ENCODE measurements at places on chromosomes 16 and 17. TPM values are rescaled to one million over a fixed set of nuclear protein-coding genes. Genes with fewer than 3 reads are reported as not detected.

GRCh38 chr16:80993307-80993706 is 13.4 kb downstream of the CMC2 start:
- no peak for DNase-seq

GRCh38 chr17:80359422-80360110 is 55.4 kb upstream of the ENDOV start:
- no peak for DNase-seq

- DNase-seq: no peak
Observed at GRCh38 chr16:5024632-5025031, 9.1 kb downstream of the NAGPA start.

GRCh38 chr16:70592106-70592571 is 54.2 kb upstream of the IL34 start:
- no peak for DNase-seq

GRCh38 chr16:6297666-6298410 is 1034.8 kb upstream of the RBFOX1 start:
- DNase-seq: no peak

- no peak for DNase-seq
Observed at GRCh38 chr16:20850981-20851380, 44.7 kb downstream of the REXO5 start.

GRCh38 chr17:78535273-78536197 is 41.7 kb downstream of the DNAH17 start:
- no peak for DNase-seq

LITAFD gene
- total RNA-seq: not detected

CACNA1H gene
- total RNA-seq: 5.4 TPM

TMEM92 gene
- total RNA-seq: 0.43 TPM

Data from pancreas (tissue), 10 donors.